Karpas-422 (cell line): ENCODE measurements at places on chromosomes 7 and 10. TPM values are rescaled to one million over a fixed set of nuclear protein-coding genes. Genes with fewer than 3 reads are reported as not detected.

PKD1L1 gene
- 0.90 and 2.8 TPM in 2 replicates for total RNA-seq

EVX1 gene
- total RNA-seq = not detected in 2 replicates

ANXA8L1 gene
- not detected in 2 replicates for total RNA-seq

VSTM4 gene
- not detected in 2 replicates for total RNA-seq

TRIM8 gene
- total RNA-seq = 94.4 and 111 TPM in 2 replicates

FRAT1 gene
- 2.5 and 3.6 TPM in 2 replicates for total RNA-seq

SLC26A3 gene
- total RNA-seq = not detected in 2 replicates

LIPN gene
- total RNA-seq = not detected in 2 replicates

PLEKHS1 gene
- not detected in 2 replicates for total RNA-seq

KCP gene
- 1.6 and 11.7 TPM in 2 replicates for total RNA-seq

PAPOLB gene
- total RNA-seq = not detected in 2 replicates

HHEX gene
- 71.7 and 84.2 TPM in 2 replicates for total RNA-seq

EIF4EBP2 gene
- 35.3 and 78.0 TPM in 2 replicates for total RNA-seq

FKBP6 gene
- not detected in 2 replicates for total RNA-seq

KLF6 gene
- 3.9 and 5.9 TPM in 2 replicates for total RNA-seq

ANXA8 gene
- not detected in 2 replicates for total RNA-seq

UFSP1 gene
- 3.3 and 17.2 TPM in 2 replicates for total RNA-seq

JAKMIP3 gene
- 0.07 TPM in 1 of 2 replicates, not detected in the other for total RNA-seq

ECD gene
- 21.9 and 36.8 TPM in 2 replicates for total RNA-seq

CFAP58 gene
- 0.26 and 1.4 TPM in 2 replicates for total RNA-seq

ADRA2A gene
- 0.04 TPM in 1 of 2 replicates, not detected in the other for total RNA-seq

SLC25A40 gene
- 7.8 and 54.0 TPM in 2 replicates for total RNA-seq

SPAM1 gene
- total RNA-seq = not detected in 2 replicates

ZNF853 gene
- 0.04 TPM in 1 of 2 replicates, not detected in the other for total RNA-seq

CALML5 gene
- total RNA-seq = not detected in 2 replicates

COL28A1 gene
- 0.69 TPM in 1 of 2 replicates, not detected in the other for total RNA-seq

MOGAT3 gene
- not detected in 2 replicates for total RNA-seq

TMEM213 gene
- total RNA-seq = not detected in 2 replicates

LRRC18 gene
- 3.4 TPM in 1 of 2 replicates, not detected in the other for total RNA-seq

VAX1 gene
- total RNA-seq = not detected in 2 replicates

CALHM1 gene
- total RNA-seq = 0.30 and 0.61 TPM in 2 replicates

SP8 gene
- not detected in 2 replicates for total RNA-seq

CALN1 gene
- not detected in 2 replicates for total RNA-seq

HGF gene
- not detected in 2 replicates for total RNA-seq

CASTOR2 gene
- 0.30 and 3.5 TPM in 2 replicates for total RNA-seq

SSBP1 gene
- 176 and 231 TPM in 2 replicates for total RNA-seq

TSPAN33 gene
- total RNA-seq = 11.1 and 21.8 TPM in 2 replicates

SPDYE9 gene
- not detected in 2 replicates for total RNA-seq

GATA3 gene
- not detected in 2 replicates for total RNA-seq

FAM25A gene
- total RNA-seq = not detected in 2 replicates

INHBA gene
- not detected in 2 replicates for total RNA-seq

TIAL1 gene
- 60.4 and 120 TPM in 2 replicates for total RNA-seq

TDRD1 gene
- total RNA-seq = not detected in 2 replicates

SERPINE1 gene
- not detected in 2 replicates for total RNA-seq

LRWD1 gene
- total RNA-seq = 15.2 and 24.9 TPM in 2 replicates

ZNF212 gene
- 3.5 and 14.6 TPM in 2 replicates for total RNA-seq

HOXA4 gene
- 0.79 TPM in 1 of 2 replicates, not detected in the other for total RNA-seq

CYP2C18 gene
- total RNA-seq = not detected in 2 replicates

HILPDA gene
- total RNA-seq = 16.3 and 32.2 TPM in 2 replicates
